ENCODE measurements at places on chromosomes 5 and 9. TPM values are rescaled to one million over a fixed set of nuclear protein-coding genes. Genes with fewer than 3 reads are reported as not detected.

- no peak for DNase-seq
These were observed 1.0 kb downstream of the TBC1D2 start for GRCh38 chr9:98254228-98255060.

DNA sequence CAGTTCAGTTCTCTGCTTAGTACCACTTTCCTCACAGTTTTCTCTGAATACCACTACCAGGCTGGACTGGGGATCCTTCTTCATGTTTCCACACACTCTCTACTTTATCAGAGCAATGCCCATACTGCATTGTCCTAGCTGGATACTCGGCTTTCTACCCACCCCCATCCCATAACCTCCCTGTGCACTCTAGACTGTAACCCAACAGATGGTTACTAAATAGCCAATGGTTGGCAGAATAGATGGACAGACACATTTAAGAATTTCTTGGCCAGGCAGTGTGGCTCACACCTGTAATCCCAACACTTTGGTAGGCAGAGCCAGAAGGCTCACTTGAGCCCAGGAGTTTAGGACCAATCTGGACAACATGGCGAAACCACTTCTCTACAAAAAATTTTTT, 22.8 kb downstream of the CDK5RAP2 start:
- DNase-seq, result no peak

- no peak for DNase-seq
These were observed 52.2 kb upstream of the TUT7 start for GRCh38 chr9:86406366-86406765.

DNA sequence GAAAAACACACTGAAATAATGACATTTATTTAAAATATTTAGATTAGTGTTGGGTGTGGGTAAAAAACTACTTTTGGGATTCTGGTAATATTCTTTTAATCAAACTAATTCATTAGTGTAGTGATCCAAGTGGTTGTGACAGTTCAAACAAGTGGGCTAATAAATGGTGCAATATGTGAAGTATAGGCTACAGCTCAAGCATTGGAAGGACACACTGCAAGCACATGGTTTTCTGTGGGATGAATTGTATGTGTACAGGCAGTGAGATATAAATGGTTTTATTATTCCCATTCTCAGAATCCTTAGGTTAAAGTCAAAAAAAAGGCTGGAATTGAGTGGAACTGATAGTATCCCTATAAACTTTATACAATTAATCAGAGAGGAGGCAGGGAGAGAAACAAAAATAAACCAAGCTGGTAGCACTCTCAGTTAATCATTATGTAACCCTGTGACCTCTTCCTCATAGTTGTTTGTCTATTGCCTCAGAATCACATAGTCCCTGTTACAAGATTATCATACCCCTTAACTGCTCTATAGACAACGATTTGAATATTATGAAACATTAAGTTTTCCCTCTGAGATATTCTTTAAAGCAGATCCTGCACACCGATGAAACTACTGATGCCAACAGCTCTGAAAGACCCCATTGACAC, 1755.4 kb upstream of the ACO1 start:
- no peak for DNase-seq

DNA sequence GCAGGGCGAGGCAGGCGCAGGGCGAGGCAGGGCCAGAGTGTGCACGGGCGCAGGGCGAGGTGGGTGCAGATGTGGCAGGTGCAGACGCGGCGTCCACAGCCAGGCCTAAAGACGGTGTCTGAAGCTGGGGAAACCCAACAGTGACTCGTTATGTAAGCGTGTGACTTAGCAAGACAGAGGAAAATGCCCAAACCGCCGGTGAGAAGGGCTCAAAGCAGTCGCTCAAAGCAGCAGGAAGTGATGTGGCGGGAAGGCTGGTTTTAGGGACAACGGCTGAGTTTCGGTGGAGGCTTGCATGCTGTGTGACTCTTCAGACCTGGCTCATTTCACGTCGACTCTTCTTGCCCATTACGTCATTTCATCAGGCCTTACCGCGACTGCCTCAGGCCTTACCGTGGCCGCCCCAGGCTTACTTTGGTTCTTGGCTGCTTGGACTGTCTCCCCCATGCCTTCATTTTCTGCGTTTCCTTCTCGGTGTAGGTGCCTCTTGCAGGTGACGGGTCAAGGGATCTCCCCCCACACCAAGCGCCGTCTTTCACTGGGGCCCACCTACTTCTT, 50.5 kb upstream of the EXOC3 start:
- peak; percentile 95 for DNase-seq

FGD3 gene
- total RNA-seq, result 13.2 TPM

- DNase-seq, result peak; percentile 40
These were observed 8.7 kb upstream of the CORO2A start for GRCh38 chr9:98201102-98201501.

DNA sequence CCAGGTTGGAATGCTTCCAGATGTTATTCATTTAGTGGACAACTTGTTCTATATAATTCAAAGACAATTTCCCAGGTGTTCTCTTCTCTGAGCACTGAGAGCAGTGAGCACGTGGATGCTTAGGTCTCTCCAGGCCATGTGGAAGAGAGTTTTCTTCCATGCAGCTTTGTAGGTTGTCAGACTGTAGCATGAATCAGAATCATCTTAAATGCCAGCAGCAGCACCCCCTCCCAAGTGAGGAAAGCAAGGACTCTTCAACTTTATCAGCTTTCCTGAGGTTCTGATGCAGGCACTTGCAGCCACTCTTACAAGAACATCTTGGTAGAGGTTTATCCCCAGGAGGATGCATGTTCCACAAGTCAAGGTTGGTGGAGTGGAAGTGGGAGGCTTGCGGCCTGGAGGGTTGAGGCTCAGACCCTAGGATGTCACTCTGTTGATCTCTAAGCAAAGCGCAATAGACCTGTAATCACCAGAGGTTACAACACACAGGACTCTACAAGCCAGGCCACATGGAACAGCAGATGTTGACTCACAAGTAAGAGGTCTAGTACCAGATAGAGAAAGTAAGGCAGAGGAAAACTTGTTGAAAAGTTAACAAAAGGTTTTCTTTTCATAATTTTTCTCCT, 47.7 kb downstream of the UGCG start:
- DNase-seq, result no peak

DNA sequence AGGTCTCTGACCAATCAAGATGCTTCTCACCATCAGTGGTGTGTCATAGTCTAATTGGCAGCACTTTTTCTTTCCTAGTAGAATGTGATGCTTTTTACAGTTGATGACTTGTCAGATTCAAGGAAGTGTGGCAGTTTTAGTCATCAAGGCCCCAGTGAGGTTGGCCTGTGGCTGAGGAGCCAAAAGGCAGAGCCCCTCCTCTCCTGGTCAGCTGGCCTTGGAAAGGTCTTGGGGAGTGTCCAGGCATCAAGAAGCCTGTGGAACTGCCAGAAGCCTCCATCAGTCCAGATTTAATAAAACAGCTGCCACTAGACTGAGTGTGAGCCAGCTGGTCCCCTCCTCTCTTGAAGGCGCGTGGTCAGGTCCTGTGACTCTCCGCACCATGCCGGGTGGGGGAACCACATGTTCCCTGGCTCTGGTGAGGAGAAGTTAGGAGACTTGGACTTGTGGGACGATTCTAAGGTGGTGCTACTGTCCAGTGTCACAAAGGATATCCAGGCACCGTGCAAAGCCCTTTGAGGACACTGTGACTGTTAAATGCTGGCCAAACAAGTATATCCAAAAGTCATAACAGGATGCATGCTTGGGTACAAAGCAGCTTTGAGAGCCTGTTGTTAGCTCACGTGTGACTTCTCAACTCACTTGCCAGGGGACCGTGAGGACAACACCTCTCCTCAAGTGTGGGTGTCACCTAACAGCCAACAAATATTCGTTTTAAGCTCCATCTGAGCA, 6.1 kb upstream of the ANGPTL2 start:
- DNase-seq, result no peak

DNA sequence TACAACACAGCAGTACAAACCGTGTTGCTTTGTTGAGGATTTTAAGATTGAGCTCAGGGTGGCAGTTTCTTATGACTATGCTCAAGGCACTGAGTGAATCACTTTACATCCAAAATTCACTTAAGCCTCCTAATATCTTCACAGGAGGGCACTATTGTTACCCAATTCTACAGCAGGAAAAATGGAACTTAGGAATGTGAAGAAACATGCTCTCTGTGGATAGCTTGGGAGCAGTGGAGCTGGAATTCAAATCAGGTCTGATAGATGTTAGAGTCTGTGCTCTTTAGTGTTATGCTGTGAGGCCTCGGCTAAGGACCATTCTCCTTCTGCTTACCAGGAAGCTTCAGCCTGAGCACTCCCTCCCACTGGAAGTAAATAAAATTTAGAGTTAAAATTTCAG, 18.7 kb upstream of the HMHB1 start:
- DNase-seq, result no peak

- no peak for DNase-seq
These were observed 732.7 kb downstream of the SEMA5A start for GRCh38 chr5:8813180-8813579.

- DNase-seq, result no peak
These were observed 533 bp downstream of the ARSB start for GRCh38 chr5:78984439-78985115.

- no peak for DNase-seq
These were observed 14.4 kb downstream of the IDNK start for GRCh38 chr9:83637389-83637788.

DNA sequence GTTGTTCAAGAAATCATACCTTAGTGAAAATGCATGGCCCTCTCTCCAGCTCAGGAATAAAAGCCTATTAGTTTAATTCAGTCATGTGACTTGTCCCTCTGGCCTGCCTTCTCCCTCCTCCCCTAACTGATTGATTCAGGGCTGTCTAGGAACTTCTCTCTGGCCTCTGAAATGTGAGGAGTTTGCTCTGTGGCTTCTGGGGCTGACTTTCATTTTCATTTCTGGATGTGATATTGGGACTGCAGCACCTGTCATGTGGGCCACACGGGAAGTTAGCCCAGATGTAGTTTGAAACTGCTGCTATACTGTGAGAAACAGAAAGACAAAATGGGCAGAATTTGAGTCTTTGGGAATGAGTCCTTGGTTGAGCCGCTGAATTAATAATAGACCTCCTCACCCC, 44.8 kb downstream of the PARP8 start:
- peak; percentile 87 for DNase-seq

GRCh38 chr5:145718956-145719355, 116.2 kb downstream of the PRELID2 start:
- DNase-seq, result no peak

GRCh38 chr5:111411301-111411700, 101.0 kb downstream of the STARD4 start:
- DNase-seq, result no peak

- DNase-seq, result no peak
These were observed 256.0 kb downstream of the FBXL17 start for GRCh38 chr5:108125771-108126511.

GRCh38 chr5:39266442-39266841, 47.1 kb upstream of the FYB1 start:
- DNase-seq, result no peak

- DNase-seq, result no peak
These were observed 126.4 kb downstream of the LPAR1 start for GRCh38 chr9:110911659-110912418.

- no peak for DNase-seq
These were observed 44.7 kb downstream of the OR2V1 start for GRCh38 chr5:181086026-181086883.

SH2D3C gene
- 23.5 TPM for total RNA-seq

DNA sequence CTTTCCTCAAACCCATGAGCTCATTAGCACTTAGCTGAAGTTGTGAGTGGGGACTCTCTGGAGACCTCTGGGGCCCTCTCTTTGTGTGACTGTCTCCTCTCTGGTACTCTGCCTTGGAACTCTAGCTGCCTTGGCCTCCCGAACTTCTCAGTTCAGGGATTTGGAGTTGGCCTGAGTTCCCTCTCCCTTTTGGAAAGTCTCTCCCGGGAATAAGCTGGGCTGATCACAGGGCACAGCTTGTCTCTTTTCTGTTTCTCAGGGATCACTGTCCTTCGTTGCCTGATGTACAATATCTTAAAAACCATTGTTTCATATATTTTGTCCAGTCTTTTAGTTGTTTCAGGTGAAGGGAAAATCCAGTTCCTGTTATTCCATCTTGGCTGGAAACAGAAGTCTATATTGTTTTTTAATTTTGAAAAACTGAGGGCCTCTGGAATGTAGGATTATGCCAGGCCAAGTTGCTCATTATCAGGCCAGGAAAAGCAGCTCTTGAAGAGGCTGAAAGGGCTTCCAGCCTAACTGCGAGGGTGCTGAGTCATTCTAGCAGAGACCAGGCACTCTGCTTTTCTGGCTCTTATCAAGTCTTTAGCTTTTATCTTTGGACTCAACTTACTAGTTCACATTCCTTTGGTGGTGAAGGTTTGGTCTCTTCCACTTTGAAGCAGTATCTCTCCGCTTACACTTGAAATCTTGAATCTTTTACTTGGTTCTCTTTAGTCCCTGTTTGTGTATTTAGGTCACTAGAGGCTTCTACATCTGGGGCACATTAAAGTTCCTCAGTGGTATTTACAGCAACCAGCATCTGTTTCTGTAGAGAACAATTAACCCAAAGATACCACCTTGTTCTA, 8.4 kb upstream of the RGS3 start:
- no peak for DNase-seq

- DNase-seq, result no peak
These were observed 1350.1 kb upstream of the ACO1 start for GRCh38 chr9:31034311-31034710.

DNA sequence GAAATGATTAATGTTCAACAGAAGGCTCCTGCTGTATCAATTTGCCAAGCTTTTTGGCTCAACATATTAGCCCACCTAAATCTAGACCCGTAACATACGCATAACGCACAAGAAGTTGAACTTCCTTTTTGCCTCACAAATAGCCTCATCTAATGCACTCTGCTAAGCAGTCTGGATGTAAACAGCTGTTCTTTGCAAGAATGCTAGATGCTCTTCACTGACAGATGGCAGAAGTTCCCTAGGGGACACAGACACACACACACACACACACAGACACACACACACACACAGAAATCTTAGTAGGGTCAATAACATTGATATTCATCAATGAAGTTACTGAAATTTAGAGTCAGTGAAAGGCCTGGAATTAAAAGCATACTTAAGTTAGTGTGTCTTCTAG, 13.2 kb upstream of the PCA3 start:
- no peak for DNase-seq

DNA sequence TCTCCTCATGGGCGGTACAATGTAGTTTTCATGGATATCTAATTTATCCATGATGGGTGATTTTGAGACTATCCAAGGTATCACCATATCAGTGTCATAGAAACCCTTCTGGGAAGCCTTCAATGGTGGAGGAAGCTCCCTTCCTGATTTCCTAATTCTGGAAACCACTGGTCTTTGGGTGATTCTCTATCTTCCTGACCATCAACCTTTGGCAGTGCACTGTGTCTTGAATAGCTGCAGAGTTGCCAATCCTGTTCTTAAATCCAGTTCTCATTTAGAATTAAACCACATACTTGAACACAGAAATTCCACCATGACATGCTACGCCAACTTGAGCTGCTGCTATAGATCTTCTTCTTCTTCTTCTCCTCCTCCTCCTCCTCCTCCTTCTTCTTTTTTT, 161.7 kb upstream of the KLF9 start:
- DNase-seq, result no peak

DNA sequence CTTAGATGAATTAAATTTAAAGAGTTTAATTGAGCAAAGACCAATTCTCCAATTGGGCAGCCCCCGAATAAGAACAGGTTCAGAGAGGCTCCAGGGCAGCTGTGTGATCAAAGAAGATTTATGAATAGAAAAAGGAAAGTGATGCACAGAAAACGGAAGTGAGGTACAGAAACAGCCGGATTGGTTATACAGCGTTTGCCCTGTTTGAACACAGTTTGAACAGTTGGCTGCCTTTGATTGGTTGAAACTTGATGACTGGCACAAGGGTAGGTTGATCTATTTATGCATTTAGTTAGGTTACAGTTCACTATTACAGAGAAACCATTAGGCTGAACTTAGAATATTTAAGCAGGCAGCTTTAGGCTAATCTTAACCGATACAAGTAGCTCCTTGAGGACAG, 29.5 kb downstream of the NIM1K start:
- DNase-seq, result no peak

PCDHGA10 gene
- 1.8 TPM for total RNA-seq

All from GM12878 (cell line).